ENCODE measurements at places on chromosomes 11 and 22.
A peak's percentile ranks its signal among the peaks of the same experiment; 100 is the strongest.

GRCh38 chr11:548700-549603, 11.6 kb downstream of the LMNTD2 start:
- DNase-seq = no peak

- no peak for DNase-seq
Measured at GRCh38 chr11:119712459-119713358, 16.3 kb downstream of the NECTIN1 start.

DNA sequence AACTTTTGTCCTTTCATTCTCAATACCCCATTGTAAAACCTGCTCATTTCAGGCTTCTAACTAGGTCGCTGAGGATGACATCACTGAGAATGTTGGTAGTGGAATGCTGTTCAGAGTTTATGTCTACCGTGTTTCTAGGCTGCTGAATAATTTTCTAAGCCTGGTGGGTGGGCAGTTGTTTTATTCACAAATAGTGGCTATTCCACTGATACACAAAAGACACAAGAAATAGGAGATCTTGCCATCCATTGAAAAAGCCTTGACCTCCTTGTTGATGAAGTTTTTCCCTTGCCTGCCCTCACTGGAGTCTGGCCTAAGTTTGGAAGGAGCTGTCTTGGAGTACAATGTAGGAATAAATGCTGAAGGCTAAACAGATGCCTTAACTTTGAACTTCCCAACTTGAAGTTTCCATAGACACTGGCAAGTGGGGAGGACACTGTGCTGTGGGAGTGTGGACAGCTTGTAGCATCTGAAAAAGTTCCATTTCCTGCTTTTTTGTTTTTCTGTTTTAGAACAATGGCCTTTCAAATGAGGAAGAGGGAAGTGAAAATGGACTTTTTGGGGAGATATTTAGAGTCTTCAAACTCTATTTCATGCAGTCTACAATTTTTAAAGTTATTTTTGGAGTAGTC, 59.2 kb downstream of the TRIM44 start:
- DNase-seq = no peak

DNA sequence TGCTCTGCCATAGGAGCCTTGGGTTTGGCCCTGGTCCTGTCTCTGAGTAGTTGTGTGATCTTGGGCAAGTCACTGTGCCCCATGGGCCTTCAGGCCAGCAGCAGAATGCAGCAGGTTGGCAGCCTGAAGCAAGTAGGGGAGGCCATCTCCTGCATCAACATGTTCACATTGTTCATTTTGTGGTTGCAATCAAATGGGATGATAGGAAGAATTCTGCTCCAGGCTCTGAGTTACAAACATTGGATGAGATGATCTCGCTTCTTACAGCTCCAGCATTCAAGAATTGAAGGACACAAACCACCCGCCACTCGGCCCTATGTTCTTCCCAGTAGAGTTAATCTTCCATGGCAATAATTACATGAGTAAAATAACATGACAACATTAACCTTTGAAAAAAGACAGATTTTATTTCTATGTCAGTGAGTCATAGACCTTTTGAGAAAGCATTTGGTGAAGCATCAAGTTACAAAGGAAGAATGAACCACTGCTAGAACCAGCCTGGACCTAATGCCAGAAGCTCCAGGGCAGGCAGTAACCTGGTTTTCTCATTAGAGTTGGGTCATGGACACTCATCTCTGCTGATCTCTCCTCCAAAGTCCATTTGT, 308.3 kb upstream of the NCAM1 start:
- peak; percentile 27 for DNase-seq

DNA sequence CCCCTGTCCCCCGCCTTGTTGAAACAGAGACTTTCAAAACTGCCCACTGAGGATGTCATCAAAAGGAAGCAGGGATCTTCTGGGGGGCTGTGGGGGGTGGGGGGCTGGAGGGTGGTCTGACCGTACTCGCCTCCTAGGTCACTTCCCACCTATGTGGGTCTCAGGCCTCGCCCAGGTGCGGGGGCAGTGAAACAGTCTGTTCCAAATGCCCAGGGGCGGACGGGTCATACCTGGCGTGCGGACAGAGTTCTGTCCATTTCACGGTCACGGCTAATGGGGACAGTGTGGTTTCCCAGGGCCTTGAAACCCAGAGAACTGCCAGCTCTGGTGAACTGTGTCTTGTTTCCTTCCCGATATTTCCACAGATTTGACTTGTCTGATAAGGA, 27.2 kb downstream of the ANO1 start:
- no peak for DNase-seq

DNA sequence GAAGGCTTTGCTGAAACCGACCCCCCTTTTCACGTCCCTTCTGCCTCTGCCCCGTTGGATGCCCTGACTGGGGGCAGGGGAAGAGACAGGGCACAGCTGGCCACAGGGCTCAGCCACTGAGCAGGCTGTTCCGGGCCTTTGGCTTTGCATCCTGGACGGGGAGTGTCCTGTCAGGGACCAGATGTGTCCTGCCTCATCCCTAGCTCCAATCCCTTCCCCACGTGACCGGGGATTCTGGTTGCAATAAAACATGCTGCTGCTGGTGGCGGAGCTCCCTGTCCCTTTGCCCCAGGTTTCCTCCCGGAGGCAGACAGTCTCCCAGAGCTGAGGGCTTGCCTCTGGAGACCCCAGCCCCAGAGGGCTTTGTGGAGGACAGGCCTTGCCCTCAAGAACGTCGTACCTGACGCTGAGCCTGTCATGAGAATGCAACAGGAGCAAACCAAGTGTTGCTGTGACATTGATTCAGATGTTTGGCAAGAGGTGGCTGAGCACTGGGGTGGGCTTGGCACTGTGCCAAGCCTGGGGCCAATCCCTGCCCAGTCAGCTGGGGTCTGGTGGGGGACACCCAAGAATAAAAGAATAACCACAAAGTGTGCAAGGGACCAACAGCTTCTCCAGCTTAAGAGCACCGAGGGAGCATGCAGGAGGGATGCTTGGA, 7.3 kb downstream of the CDC42EP2 start:
- no peak for DNase-seq

GRCh38 chr11:65492637-65493366, 6.0 kb upstream of the MALAT1 start:
- no peak for DNase-seq

DNA sequence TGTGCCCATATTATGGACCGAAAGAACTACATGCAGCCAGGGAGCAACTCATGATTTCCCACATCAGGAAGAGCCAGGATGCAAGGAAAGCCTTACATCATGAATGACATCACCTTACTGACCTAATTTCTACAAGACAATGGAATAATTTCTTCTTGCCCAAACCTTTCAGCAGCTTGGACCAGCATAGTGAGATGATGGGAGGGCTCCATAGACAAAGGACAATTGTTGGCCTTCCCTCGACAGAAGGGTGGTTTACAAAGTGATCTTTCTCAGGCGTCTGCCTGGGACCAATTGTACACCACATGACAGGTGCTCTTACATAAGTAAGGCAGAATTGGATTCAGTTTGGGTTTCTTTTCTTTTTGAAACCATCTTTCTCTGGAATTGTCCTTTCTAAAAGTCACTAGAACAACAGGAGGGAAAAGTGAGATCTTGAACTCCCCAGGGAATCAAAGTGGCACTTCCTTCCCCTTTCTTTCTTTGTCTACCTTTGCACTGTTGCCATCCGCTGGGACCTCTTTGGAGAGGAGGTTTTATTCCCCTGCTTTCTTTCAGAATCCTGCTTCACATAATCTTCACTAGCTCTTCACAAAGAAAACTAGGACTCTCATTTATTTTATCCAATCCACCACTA, 51.7 kb upstream of the PAK1 start:
- DNase-seq = no peak

Data from RWPE1 (cell line).